ENCODE measurements at places on chromosomes 4 and X.

- DNase-seq: no peak
Measured at GRCh38 chr4:185920691-185921260, 108.8 kb upstream of the SORBS2 start.

GRCh38 chr4:141540643-141541042 is 95.7 kb upstream of the IL15 start:
- no peak for DNase-seq

- DNase-seq: no peak
Measured at GRCh38 chr4:6294705-6295421, 25.2 kb downstream of the WFS1 start.

GRCh38 chr4:91256043-91256442 is 1047.7 kb upstream of the GRID2 start:
- no peak for DNase-seq

DNA sequence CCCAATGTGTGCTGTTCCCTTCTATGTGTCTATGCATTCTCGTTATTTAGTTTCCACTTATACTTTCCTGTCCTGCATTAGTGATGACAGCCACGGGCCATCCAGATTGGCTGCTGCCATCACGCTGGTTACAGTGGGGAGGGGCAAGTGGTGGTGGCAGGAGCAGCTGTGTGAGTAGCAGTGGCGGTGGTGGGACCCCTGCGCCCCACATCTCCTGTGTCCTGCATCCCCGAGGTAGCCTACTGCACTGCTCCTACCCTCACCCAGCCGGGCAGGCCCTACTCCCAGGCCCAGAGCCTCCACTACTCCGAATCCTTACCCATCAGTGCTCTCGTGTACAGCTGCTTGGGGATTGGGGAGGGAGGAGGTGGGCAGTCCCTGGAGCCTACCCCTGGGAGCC is 798.7 kb upstream of the AGA start:
- DNase-seq: no peak

- DNase-seq: no peak
Measured at GRCh38 chr4:143420227-143420626, 83.6 kb downstream of the GAB1 start.

DNA sequence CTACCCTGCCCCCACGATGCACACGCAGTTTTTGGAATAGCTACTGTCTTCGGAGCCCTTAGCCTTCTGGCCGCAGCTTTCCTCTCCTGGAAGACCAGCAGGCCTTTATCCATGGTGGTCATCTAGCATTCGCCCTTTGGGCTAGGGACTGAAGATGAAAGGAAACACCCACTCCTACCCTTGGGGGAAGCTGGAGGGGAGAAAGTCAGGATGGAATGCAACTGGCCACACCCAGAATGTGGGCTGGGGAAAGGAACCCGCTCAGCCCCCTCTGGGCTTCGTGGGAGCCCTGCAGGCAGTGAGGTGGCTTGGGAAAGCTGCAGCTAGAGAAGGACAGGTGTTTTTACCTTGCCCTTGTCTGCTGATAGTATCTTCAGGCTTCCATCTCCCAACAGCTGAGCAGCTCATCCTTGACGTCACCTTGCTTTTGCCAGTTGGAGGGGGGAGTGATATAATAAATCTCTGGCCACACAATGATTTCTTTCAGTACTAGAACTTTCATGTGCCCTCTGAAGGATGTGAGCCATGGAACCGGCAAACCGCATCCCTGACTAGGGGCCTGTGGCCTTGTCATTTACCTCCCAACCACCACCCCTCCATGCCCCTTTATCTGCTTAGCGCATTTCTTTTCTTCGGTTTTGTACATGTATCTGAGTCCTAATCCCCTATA is 59.0 kb downstream of the ELF4 start:
- DNase-seq: no peak

Data from nucleus accumbens (tissue), 56 donors.